ENCODE measurements at places on chromosomes 3 and 15.
A peak's percentile ranks its signal among the peaks of the same experiment; 100 is the strongest.

DNA sequence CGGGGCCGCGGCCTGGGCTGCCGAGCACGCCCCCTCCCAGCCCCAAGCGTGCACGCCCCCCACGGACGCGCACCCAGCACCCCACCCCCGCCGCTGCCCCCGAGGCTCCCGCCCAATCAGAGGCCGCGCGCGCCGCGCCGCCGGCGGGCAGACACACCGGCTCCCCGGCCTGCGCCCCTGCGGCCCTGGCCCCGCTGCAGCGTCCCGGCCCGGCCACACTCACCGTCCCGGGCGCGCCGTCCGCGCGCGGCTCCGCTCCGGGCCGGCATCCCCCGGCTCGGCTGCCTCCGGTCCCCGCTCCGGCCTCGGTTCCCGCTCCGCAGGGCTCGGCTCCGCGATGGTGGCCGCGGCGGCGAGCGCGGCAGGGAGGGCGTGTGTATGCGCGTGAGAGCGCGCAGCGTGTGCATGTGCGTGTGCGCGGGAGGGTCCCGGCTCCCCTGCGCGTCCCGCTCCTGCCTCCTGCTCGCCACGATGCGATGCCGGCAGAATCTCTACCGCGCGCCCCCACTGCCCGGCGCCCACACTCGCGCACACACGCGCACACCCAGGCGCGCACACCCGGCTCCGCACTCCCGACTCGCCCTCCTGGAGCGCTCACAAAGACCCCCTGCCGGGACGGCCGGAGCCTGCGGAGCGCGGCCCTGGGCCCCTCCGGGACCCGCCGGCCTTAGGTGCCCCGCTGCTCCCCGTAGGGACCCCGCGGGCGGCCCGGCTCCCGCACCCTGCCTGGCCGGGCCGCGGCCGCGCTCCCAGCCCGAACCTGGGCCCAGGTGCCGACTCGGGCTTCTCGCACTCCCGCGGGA, 186.5 kb upstream of the LINGO1 start:
- no peak for DNase-seq

DNA sequence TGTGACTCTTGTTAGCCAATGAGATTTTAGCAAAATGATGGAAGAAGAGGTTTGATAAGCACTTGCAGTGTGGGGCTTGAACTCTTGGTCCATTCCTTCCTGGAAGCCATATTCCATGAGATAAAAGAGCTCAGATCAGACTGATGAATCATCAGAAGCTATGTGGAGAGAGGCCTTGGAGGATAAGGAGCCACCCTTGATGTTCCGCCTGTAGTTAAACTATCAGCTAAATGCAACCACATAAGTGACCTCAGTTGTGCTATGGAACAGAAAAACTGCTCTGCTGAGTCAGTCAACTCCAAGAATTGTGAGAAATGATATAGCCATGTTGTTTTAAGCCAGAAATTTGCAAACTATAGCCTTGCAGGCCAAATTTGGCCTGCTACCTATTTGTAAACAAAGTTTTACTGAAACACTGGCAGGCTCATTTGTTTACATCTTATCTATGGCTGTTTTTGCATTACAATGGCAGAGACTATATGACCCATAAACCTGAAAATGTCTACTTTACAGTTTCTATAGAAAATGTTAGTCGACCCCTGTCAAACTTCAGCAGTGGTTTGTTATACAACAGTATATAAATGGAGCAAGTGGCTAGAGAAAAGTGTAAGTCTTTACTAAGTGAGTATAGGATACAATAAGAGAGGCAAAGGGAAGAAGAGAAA, 27.6 kb upstream of the GAP43 start:
- DNase-seq: no peak

DNA sequence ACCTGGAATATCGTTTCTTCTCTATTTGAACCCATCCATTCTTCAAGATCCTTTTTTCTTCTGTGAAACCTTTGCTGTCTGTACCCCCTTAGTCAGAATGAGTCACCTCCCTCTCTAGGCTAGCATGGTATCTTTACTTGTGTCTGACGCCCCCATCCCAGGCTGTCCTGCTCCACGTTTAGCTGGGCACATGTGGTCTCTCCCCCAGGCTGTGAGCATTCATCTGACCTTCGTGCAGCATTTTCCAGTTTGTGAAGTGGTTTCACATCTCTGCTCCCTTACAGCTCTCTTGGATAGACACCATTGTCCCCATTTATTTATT, 14.3 kb upstream of the TLE3 start:
- no peak for DNase-seq

GRCh38 chr15:81161851-81162250, 27.8 kb downstream of the CFAP161 start:
- no peak for DNase-seq

DNA sequence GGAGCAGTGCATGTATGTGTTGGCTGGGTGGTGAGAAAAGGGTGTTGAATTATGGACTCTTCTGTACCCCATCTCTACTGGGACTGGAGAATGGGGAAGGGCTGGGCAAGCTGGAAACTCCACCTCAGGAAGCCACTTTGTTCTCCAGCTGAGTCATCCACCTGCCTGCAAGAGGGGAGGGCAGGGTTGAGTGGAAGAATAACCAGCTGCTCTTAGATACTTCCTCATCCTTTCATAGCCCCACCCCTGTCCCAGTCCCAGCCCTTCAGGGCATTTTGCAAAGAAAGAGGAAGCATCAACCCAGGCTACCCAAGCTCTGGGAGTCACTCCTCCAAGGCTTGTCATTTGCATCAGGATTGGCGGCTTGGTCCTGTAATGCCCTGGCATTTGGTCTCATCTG, 33.1 kb downstream of the RAB11A start:
- no peak for DNase-seq

GRCh38 chr3:24963762-24964625, 464.1 kb upstream of the RARB start:
- DNase-seq: peak; percentile 14

- peak; percentile 5 for DNase-seq
Measured at GRCh38 chr3:177062052-177062732, 135.1 kb downstream of the TBL1XR1 start.

DNA sequence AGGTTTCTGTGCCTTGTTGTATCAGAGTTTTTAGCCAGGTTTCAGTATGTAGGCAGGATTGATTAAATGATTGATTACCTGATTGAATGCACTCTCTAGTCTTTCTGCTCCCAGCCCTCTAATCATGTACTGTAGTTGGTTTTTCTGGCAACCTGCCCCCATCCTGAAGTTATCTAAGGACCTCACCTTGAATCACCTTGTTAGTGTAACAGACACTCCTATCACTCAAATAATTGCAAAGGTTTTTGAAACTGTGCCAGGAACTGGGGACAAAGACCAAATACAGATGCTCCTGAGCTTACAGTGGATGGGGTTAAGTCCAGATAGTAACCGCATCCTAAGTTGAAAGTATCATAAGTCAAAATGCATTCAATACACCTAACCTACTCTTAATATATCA, 141.5 kb upstream of the EIF1B start:
- DNase-seq: no peak

GRCh38 chr3:186356152-186356551, 5.9 kb downstream of the DGKG start:
- no peak for DNase-seq

GRCh38 chr15:63041974-63042876, at the start of gene TPM1:
TSS of gene TPM1 (plus strand) at chr15:63042747. CDS start at chr15:63042830, 83 bp downstream.
- peak; percentile 91 for DNase-seq

GRCh38 chr15:51672155-51672687, 9.1 kb upstream of the SCG3 start:
- DNase-seq: no peak

DNA sequence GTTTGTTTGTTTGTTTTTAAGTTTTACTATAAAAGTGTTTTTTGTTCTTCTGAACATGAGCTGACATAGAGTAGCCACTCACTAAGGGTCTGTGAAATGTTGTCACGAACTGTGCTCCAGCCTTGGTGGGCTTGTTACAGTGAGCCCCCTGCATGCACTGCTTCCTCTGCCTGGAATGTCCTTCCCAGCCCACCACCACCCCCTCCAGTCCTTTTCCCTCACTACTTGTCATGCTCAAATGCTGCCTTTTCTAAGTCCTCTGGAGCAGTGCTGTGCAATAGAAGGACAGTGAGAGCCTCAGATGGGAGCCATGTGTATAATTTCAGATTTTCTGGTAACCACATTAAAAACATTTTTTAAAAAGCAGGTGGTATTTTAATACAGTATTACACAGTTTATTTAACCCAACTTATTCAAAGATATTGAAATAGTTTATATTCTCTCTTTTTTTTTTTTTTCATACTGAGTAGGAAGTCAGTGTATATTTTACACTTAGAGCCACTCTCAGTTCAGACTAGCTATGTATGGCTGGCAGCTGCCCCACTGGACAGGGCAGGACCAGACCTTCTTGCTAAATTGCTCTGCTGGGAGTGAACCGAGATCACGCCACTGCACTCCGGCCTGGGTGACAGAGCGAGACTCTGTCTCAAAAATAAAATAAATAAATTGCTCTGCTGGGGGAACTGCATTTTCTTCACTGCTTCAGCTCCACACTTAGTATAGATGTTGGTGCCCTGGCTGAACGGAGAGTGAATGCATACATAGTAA, 26.9 kb downstream of the MKRN2OS start:
- no peak for DNase-seq

DNA sequence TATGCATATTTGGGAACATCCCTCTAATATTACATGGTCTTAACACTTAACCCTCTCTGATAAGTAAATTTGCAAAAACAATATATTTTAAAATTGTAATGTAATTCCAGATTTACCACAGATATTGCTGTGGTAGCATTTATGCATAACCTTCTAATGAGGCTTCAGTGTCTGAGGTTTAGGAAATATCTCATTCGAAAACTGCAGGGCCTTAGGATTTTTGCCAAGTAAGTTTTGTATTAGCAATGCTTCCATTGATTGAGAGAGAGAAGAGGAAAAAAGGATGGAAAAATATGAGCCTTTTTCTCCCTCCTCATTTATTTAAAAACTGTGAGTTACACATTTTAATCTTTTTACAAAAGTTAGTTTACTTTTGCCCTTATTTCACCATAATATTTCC, 294.6 kb downstream of the EPHA3 start:
- DNase-seq: peak; percentile 36

DNA sequence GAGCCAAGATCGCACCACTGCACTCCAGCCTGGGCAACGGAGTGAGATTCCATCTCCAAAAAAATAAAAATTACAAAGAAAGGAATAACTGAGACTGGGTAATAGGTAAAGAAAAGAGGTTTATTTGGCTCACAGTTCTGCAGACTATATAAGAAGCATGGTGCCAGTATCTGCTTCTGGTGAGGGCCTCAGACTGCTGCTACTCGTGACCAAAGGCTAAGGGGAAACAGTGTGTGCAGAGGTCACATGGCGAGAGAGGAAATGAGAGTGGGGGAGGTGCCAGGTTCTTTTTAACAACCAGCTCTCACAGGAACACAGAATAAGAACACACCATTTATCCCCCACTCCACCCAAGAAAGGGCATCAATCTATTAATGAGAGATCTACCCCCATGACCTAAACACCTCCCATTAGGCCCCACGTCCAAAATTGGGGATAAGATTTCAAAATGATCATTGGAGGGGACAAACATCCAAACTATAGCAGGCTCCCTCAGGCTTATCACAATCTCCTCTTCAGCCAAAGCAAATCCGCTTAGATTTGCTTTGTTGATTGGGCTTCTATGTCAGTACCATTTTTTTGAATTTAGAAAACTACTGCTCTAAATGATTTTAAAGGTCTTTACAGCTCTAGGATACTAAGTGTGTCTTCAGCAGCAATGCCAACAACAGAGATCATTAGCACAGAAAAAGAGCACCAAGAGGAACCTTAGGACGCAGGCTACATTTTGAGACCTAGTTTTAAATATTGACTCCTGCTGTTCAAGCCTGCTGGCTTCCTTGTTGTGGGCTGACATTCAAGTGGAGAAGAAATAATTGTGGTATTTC, 84.2 kb upstream of the TBL1XR1 start:
- no peak for DNase-seq

GRCh38 chr3:130644628-130645253, 101.9 kb downstream of the PIK3R4 start:
- no peak for DNase-seq

- DNase-seq: no peak
Measured at GRCh38 chr3:115996420-115997108, 373.3 kb downstream of the GAP43 start.

DNA sequence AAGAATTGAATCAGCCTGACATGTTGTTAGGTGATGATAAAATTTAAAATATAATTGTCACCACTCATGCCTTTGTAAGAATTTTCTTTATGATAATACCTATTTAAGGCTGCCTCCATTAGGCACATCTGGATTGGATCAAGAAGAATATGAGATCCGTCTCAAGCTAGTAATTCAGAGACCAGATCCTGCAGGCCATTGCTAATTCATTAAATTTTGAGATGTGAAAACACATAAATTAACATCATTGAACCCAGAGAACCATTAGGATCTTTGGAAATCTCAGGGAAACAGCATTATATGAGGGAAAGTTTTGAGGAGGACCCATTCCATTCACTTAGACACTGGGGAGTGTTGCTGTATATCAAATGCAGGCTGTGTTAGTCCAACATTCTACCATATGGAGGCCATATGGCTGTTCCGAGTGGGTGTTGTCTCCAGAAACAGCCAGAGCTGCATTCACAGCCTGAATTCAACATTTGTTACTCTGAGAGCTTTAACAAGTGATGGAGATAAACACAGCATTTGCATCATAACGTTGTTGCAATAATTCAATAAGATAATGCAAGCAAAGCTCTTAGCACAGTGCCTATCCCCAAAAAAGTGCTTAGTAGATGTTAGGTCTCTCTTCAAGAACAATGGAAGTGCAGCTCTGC, 67.4 kb downstream of the DTWD1 start:
- DNase-seq: peak; percentile 84

GRCh38 chr15:77533578-77534430, 98.9 kb downstream of the LINGO1 start:
- DNase-seq: peak; percentile 36

DNA sequence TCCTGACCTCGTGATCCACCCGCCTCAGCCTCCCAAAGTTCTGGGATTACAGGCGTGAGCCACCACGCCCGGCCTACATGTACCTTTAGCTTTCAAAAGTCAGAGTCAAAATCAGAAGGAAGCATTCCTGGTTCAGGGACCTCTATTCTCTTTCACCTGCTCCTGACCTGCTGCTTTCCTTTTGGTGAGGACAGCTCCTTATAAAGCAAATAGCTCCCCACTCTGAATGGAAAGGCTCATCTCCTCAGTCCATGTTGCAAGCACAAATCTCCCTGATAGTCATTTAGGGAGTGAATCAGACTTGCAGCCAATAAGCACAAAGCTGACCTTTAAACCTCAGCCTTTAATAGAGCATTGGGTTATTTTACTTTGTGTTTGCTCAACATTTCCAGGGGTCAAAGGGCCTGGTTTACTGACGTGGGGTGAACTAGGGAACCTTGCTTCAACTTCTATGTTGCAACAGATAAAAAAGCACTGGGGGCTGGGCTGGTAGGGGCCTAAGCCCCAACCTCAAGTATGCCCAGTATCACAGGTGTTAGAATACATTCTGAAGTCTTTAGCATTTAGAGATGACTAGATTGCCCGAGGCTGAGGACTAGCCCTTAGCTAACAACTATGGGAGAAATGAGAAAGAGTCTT, 43.1 kb downstream of the THRB start:
- DNase-seq: no peak
